HTR-8/SVneo (cell line): ENCODE measurements at places on chromosomes 1 and 21.

DNA sequence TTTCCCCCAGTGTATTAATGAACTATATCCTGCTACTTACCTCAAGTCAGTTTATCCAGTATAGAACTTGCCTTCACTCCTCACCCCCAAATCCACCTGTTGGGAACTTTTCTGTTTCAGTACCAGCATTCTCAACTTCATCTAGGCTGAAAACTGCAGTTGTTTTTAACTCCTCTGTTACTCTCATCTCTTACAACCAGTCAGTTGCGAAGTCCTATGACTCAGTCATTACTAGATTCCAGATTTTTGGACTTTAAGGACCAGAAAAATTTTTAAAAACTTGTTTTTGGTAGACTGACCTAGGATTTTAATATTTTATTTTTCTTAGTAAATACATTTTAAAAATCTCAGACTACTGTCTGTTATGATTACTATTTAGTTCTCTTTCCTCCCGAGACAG lies 8.1 kb downstream of the GNAI3 start:
- DNase-seq: no peak

GRCh38 chr1:227459977-227460376 lies 103.4 kb upstream of the ZNF678 start:
- DNase-seq: no peak

DNA sequence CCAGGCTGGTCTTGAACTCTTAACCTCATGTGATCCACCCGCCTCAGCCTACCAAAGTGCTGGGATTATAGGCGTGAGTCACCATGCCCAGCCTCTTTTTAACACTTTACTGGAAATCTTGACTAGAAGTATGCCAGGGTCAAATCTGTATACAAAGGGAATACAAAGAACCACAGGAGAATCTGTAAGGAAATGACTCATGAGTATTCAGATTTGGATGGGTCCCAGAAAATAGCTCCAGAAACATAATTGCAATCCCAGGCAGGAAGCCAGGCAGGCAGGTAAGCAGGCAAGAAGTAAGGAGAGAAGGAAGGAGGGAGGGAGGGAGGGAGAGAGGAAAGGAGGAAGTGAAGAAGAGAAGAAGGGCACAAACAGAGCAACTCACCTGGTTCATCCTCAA lies 22.8 kb upstream of the TIAM1 start:
- DNase-seq: peak; percentile 71

DNA sequence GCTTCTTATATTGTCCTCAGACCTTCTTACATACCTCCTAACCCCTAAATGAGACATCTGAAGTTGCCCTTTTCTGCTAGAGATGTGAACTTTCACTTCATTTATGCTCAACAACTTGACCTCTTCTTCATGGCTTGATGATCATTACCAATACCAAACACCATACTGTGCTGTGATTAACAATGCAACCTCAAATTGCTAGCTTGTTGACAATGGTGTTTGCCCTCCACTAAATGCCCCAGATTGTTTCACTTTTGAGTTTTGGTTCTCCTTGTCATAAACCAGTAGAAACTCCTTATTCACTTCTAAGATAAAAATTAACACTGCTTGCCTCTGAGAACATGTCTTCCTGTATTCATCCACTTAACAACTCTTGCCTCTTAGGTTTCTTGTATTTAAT lies 5.6 kb downstream of the JAK1 start:
- no peak for DNase-seq

DNA sequence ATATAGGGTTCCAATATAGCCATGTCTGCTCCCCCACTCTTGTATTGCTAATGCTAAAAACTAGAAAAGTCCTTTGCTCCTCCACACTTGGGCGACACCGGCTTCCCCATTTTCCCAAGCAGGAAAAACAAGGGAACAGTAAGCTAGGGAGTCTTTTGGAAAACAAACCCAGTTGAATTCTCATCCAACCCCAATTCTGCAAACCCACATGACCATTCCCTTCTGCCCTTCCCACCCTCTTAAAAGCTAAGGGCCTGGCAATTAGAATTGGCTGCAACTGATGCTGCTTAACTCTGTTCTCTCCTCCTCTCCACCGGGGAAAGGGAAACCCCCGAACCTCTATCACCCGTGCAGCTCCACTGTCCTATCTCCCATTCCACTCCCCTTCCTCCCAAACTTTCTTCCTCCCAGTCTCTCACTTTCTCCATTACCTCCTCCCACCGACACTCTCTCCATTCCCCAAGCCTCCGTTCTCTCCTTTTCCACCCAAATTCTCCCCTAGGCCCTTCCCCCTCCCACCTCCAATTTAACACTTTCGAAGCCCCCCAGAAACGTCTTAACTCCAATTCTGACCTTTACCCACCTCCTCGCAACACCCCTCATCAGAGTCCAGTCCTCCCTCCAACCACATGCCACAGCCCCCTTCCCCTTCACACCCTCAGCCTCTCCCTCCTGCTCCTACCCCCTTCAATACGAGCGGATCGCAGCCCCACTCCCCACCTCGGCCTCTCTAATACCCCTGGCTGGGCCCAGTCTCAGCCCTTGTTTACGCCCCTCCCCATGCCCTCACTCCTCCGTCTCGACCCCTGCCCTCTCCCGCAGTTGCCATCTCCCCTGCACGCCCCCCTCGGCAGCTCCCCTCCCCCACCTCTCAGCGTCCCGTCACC lies 701 bp downstream of the DEDD start:
- no peak for DNase-seq

DNA sequence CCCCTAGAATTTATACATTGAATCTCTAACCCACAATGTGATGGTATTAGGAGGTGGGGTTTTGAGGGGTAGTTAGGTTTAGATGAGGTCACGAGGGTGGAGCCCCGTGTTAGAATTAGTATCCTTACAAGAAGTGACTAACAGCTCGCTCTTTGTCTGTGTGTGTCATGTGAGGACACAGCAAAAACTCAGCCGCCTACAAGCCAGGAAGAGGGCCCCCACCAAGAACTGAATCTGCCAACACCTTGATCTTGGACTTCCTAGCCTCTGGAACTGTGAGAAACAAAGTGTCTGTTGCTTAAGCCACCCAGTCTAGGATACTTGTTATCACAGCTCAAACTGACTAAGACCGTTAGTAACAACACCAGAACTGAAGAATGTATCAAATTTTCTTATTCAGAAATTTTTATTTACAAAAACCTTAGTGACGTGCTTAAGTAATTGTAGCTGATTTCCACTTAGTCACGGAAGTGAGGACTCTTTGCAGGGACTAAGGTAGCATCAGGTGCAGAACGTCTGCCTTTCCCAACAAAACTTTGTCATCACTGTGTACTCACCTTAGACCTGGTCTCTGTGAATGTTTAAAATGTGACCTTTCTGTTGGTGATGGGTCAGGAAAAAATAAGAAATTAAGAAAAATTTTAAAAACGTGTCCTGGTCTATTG lies 24.5 kb upstream of the LRRC8C start:
- no peak for DNase-seq

- DNase-seq: no peak
Observed at GRCh38 chr1:192445241-192445640, 128.4 kb downstream of the RGS21 start.

- no peak for DNase-seq
Observed at GRCh38 chr1:46529031-46529630, 22.3 kb downstream of the KNCN start.

- no peak for DNase-seq
Observed at GRCh38 chr1:208654241-208654640, 410.1 kb upstream of the PLXNA2 start.

DNA sequence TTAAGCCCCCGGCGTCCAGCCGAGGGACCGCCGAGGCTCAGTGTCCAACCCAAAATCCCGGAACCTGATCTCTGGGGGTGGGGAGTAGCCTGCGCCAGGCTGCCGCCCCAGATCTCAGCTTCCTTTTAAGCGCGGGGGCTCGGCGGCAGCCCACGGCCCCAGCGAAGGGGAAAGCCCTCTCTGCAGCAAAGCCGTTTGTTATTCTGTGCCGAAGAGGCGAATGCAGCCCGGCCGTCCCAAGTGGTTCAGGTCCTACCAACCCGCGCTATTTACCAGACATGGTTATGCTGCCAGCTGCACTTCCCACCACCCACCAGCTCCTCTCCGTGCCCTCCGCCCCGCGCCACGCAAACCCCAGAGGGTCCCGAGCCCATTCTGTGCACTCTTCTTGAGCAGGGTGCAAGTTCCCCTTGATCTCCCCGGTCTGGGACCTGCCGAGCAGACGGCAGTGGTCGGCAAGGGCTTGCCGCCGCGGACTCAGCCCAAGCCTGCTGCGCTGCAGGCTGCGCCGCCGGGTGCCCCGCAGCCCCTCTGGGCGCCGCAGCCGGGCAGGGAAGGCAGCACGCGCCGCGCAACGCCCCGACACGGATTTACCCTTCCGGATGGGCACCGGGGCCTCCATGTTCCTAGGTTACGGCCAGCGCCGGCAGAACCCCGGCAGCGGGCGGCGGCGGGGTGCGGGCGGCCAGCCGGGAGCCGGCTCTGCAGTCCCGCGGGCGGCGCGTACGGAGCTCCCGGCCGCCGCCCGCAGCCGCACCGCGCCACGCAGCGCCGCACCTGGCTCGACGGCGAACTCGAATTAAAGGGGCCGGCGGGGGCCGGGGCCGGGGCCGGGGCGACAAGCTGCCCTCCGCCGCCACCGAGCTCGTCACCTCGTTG lies 738 bp upstream of the KCNA2 start:
- DNase-seq: no peak

DNA sequence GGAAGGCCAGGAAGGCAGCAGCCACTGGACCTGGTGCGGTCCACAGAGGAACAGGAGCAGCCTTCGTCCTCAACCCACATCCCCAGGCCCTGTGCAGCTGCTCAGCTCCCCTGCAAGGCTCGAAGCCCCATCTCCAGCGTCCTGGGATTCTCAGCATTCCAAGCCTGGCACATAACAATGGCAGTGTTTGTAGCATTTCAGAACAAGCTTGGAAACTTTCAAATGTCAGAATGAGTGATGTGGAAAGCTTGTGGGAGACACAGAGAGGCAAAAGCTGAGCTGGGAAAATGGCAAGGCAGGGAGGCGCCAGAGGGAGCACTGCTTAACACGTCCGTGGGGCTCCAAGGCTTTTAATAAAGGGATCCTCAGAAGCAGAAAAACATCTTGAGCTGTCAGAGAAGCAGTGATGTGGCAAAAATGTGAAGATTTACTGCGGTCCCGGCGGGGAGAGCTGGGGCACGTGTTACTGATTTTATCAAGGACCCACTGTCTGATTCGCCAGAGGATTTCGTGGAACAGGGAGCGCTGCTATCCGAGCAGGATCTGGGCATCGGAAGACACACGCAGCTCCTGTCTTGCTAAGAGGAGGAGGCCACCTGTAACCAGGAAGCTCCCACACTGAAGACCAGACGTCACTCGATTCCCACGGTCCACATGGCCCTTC lies 38.1 kb downstream of the TOMM20 start:
- DNase-seq: peak; percentile 45

DNA sequence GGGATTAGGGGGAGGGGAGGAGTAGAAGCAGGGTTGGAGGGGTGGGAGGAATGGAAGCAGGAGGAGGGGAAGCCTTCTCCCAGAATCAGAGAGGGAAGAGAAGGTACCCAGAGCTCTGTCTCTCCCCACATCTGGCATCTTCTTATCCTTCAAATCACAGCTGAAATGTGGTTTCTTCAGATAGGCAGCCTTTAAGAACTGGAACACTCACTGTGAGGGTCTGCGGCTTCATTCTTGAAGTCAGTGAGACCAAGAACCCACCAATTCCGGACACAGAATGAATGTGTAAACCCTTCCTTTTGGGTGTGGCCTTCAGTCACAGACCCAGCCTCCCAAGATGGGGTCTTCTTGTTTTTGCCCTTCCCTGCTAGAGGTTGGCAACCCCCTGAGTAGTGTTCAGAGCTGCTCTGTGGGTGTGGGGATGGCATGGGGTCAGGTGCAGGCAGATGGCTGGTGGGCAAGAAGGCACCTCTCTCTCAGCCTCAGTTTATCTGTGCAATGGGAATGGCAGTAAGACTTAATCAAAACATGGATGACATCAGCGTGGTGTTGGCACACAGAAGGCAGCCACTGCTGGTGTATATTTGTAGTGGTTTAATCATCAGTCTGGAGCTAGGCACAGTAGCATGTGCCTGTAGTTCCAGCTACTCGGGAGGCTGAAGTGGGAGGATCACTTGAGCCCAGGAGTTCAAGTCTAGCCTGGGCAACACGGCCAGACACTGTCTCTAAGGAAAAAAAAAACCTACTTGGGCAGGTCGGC lies 7.2 kb downstream of the FAAH start:
- no peak for DNase-seq

DNA sequence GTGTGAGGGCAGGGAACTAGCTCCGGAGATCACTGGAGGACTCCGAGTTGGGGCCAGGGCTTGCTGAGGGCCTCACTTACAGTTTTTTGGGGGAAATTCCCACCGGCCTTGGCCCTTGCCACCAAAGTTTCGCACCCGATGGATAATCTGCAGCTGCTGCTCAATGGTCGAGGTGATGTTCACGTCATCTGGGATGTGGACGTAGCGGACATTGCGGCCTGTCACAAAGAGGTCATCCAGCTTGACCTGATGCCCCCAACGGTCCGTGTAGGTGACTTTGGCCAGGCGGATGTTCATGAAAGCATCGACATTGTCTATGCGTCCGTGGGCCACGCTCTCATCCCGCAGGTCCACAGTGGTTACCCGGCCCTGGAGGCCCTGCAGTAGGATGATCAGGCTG lies 4.0 kb downstream of the LSM10 start:
- DNase-seq: no peak
